ENCODE measurements at places on chromosomes 3 and 15.

DNA sequence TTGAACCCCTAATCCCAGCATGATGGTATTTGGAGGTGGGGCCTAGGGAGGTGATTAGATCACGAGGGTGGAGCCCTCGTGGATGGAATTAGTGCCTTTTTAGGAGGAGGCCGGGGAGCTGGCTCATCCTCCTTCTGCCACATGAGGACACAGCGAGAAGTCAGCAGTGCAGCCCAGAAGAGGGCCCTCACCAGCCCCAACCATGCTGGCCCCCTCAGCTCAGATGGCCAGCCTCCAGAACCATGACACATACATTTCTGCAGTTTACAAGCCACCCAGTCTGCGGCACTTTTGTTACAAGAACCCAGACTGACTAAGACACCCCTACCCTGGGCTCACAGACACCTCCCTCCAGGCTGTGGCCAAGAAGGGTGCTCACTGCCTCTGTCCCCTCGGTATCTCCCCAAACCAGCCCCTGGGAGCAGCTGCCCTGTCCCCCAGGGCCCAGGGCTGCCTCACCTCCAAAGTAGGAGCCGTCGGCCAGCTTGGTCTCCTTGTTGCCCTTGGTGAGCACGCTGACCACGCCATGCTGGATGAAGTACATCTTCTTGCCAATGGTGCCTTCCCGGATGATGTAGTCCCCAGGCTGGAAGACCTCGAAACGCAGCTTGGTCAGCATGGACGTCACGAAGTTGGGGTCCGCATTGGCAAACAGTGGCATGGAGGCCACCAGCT lies 44.1 kb downstream of the HCN4 start:
- no peak for DNase-seq

- DNase-seq: no peak
Observed at GRCh38 chr3:75048650-75049049, 434.2 kb upstream of the CNTN3 start.

GRCh38 chr3:114408736-114409670 lies 115.2 kb downstream of the TIGIT start:
- DNase-seq: no peak

- DNase-seq: no peak
Observed at GRCh38 chr3:104906001-104906639, 460.6 kb upstream of the ALCAM start.

GRCh38 chr3:123486460-123486859 lies 37.6 kb upstream of the ADCY5 start:
- no peak for DNase-seq

GRCh38 chr3:47315069-47315647 lies 32.4 kb downstream of the KLHL18 start:
- DNase-seq: no peak

DNA sequence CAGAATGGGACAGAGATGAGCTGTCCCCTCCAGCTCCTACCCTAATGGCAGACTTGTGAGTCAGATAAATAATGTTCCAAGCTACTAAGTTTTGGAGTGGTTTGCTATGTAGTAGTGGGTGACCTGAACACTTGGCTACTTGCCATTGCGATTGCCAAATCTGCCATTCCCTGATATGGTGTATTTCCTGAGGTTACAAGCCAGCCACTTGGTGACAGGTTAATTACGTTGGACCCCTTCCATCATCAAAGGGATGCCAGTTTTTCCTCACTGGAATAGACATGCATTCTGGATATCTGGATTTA lies 33.6 kb downstream of the MORF4L1 start:
- no peak for DNase-seq

GRCh38 chr3:19903649-19904048 lies 30.4 kb downstream of the EFHB start:
- DNase-seq: no peak

DNA sequence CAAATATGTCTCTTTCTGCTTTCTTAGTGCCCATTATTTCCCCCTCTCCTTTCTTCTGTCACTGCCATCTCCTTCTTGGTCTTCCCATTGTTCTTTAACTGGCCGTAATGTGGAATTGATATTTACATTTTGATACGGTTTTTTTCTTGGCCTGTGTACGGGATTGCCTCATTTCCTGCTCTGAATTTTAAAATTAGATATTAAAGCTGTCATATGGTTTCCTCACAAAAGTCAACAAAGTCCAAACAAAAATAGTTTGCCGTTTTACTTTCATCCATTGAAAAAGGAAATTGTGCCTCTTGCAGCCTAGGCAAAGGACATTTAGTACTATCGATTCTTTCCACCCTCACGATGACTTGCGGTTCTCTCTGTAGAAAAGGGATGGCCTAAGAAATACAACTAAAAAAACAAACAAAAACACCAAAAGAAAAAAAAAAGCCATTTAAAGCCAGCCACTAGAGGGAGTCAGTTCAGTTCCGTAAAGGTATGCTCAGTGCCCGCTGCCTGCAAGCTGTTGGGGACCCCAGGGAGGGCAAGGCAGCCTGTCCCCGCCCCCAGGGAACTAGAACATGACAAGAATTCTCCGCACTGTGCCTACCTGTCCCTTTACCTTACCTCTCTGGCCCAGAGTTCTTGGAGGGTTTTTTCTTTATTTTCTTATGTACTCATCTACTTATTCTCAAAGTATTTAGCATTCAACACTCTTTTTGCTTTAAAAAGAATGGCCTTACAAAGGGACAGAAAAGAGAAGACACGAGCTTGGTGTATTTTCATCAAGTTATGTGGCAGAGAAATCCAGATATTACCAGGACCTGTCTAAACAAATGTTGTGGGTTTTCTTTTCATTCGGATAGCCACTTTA lies 30.0 kb upstream of the NR2E3 start:
- no peak for DNase-seq

- DNase-seq: no peak
Observed at GRCh38 chr3:25007974-25008658, 419.9 kb upstream of the RARB start.

DNA sequence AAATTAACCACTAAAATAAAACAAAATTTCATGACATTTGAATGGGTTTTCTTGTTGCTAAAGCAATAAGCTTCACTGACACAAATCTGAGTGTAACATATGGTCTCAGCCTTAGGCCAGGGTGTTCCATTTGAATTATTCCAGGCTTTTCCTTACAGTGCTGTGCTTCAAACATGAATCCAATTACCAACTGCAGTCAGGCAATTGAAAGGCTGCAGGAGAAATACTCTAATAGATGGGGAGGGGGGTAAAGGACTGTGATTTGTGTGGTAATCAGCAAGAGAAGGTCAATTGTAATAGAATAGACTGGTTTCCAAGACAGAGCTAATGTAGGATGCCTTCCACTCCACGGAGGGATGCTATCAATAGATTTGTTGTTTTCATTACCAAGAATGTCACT lies 466.7 kb downstream of the C3orf38 start:
- DNase-seq: no peak

- DNase-seq: no peak
Observed at GRCh38 chr15:69194025-69194827, 33.8 kb downstream of the GLCE start.

GRCh38 chr15:87753539-87753938 lies 503.0 kb downstream of the NTRK3 start:
- no peak for DNase-seq

GRCh38 chr3:102085431-102086176 lies 236.3 kb downstream of the NFKBIZ start:
- DNase-seq: no peak

DNA sequence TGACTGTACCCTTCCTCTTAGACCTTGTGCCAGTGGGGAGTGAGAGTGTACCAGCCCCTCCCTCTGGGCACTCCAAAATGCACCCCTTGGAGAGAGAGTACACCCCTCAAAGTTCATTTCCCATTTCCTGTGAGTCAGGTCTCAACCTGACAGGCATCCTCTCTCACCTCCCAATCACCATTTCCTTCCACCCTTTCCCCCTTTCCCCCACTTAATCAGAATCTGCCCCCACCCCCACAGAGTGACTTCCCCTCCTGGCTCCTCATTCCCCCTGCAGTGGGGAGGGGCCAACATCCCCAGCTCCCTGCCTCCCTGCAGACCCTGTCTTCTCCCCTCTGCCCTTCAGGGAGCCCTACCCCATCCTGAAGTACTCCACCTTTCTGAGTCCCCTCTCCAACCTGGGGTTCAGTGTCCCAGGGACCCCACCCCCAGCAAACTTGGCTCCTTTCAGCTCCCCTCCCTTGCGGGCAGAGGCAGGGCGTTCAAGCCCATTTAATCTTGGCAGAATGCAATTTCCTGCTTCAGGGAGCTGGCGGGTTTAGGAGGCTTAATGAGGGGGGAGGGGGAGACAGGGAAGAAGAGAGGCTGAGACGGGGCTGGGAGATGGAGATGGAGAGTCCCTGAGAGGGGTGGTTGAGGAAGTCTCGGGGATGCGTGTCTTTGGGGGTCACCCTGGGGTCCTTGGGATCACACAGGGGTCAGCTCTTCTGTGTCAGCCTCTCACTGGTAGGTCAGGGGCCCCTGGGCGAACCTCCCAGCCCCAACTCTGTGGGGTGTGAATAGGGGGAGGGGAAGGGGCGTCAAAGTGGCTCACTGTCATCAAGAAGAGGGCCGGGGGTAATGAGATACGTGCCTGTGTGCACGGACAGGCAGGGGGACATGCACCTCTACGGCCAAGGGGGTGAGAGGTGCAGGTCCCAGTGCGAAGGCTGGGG lies 16.6 kb upstream of the SEMA3F start:
- DNase-seq: no peak

DNA sequence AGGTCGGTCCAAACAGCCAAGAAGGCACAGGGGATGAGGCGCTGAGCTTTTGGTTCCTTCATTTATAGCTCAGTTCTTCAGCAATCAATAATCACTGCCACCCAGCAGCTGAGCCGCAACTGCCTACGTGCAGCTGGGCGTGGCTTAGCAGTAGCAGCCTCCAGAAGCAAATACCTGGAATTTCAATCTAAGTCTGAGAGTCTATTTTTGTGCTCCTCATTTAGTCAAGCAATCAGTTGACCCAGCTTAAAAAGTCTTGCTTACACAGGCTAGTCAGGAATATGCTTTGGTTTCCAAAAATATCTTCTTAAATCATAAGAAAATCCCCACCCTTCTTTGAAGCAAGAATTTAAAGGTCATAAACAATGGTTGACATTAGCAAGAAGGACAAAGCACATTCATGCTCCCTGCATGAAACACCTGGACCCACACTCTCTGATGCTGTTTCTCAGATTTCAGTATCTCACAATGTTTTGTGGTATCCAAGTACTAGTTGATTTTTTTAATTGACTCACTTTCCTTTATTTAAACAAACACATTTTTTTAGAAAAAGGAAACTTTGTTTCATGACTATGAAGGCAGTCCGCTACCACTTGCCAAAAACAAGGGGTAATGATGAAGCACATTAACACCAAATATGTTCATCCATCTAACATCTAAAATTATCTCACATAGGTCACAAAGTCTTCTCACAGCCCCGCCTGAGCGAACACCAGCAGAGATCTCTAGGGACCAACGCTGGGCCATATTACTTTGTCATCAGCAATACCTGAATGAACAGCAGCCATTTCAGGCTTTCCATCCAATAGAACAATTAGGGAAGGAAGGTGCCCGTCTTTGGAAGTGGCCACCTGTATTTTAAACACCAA lies 106.1 kb downstream of the OXNAD1 start:
- DNase-seq: no peak

GRCh38 chr15:64503197-64503596 lies 42.8 kb downstream of the ZNF609 start:
- no peak for DNase-seq

DNA sequence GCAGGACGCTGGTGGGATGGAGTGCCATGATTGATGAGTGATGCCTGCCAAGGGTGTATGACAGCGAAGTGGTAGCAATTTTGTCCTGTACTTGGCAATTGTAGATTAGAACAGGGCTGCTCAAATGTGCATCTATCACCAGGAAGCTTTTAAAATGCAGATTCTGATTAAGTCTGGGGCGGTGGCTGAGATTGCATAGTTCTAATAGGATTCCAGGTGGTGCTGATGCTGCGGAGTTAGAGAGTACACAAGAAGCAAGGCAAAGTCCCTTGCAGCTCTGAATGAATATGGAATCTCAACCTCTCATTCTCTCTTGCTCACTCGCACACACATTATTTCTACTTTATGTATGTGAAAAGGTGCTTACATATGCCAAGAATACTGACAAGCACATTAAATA lies 670.4 kb downstream of the FHIT start:
- DNase-seq: no peak

- DNase-seq: no peak
Observed at GRCh38 chr3:180180795-180181194, 144.1 kb upstream of the PEX5L start.

All from stimulated activated CD8-positive, alpha-beta memory T cell treated with anti-CD3 and anti-CD28 coated beads, Interleukin-15, amount 100 ng/mL, for 1 hour (primary cell).